ENCODE measurements at places on chromosomes 3 and 15. TPM values are rescaled to one million over a fixed set of nuclear protein-coding genes. Genes with fewer than 3 reads are reported as not detected.

The TTC23 gene
- total RNA-seq, result 0.67 TPM

The HPS3 gene
- 32.5 TPM for total RNA-seq

The ZBBX gene
- not detected for total RNA-seq

DNA sequence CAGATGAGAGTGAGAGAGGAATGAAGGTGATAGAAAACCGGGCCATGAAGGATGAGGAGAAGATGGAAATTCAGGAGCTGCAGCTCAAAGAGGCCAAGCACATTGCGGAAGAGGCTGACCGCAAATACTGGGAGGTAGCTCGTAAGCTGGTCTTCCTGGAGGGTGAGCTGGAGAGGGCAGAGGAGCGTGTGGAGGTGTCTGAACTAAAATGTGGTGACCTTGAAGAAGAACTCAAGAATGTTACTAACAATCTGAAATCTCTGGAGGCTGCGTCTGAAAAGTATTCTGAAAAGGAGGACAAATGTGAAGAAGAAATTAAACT is 88.9 kb downstream of the EOMES start:
- peak overlapping the region; percentile 8 for H3K4me3 ChIP-seq
- H3K36me3 ChIP-seq, result no peaks in the 10 kb centered on the region
- no peak for DNase-seq
- H3K27me3 ChIP-seq, result no peaks in the 10 kb centered on the region
- peaks cover 20% of the 10 kb centered on the region for H3K4me1 ChIP-seq

DNA sequence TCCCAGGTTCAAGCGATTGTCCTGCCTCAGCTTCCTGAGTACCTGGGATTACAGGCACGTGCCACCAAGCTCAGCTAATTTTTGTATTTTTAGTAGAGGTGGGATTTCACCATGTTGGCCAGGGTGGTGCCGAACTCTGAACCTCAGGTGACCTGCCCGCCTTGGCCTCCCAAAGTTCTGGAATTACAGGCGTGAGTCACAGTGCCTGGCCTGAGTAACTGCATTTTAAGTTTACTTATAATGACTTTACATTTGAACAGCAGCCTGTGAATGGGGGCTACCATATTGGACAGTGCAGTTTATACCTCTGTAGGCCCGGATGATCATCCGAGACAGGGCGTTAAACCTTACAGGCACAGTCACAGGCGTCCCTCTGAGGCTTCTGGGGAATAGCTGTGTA is 24.8 kb downstream of the EAF1 start:
- no peaks in the 10 kb centered on the region for H3K36me3 ChIP-seq
- DNase-seq, result no peak
- no peak overlapping the region for H3K27ac ChIP-seq

DNA sequence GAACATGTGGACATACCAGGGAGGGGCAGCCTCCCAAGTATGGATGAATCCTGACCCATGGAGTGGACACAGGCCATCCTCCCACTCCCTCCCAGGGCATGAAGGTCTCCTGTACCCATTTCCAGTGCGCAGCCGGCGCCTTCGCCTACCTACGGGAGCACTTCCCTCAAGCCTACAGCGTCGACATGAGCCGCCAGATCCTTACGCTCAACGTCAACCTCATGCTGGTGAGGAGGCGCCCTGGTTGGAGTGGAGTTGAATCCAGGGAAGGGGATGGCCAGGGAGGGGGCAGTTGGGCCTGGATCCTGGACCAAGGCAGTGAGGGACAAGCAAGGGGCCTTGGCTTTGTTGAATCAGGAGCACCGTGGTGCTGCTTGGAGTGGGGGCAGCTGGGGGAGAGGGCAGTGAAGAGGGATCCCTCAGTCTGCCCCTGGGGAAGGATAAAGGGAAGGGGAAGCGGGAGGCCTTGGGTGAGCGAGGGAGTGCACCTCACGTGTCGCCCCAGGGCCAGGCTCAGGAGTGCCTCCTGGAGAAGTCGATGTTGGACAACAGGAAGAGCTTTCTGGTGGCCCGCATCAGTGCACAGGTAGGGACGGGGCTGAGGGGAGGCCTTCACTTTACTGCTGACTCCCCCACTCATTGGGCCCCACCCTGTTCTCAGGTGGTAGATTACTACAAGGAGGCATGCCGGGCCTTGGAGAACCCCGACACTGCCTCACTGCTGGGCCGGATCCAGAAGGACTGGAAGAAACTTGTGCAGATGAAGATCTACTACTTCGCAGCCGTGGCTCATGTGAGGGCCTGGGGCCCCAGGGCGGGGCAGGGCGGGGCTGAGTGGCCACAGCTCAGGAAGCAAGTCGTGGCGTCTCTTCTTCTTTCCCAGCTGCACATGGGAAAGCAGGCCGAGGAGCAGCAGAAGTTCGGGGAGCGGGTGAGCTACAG is 25.3 kb downstream of the PTPN23 start:
- no peaks in the 10 kb centered on the region for H3K4me1 ChIP-seq
- no peak overlapping the region for H3K4me3 ChIP-seq
- H3K27ac ChIP-seq, result no peak overlapping the region

DNA sequence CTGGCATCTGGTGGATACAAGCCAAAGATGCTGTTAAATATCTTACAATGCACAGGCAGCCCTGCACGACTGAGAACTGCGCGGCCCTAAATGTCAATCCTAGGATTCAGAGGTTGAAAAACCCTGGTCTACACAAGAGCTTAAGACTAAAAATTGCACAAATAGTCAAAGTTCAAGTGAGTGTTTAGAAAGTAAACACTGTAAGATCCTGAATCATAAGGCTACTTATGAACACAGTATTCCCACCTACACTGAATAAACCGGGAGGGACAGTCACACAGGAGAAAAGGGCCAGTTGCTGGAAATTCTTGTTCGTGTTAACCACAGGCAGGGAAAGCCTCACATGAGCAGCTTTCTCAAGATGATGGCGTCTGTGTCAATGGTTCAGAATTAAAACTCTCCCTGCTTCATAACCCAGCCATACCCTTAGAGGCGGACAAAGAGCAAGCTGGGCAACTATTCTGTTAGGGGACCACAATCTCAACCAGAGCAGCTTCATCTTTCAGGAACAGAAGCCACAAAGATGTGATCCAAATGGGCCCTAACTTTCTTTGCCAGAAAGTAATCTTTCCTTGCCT is 37.7 kb downstream of the LRIG1 start:
- no peak overlapping the region for H3K4me3 ChIP-seq
- peaks cover 15% of the 10 kb centered on the region for H3K4me1 ChIP-seq
- H3K36me3 ChIP-seq, result no peaks in the 10 kb centered on the region
- H3K27me3 ChIP-seq, result no peaks in the 10 kb centered on the region
- DNase-seq, result no peak

DNA sequence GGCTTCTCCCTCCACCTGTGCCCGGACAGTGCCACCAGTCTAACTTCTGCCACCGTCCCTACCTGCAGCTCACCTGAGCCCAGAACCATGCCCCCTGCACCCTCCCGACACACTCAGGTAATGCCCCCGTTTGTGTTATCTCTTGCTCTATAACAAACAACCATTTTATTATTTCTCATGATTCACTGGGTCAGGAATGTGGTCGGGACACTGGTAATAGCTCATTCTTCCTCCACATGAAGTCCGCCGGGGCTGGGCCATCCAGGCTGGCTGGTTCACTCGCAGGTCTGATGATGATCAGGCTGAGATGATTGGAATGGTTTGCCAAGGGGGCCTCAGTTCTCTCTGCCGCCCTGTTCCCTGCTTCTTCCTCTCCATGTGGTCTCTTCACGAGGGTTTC is 20.3 kb upstream of the NR2E3 start:
- H3K36me3 ChIP-seq, result no peaks in the 10 kb centered on the region
- H3K4me1 ChIP-seq, result no peaks in the 10 kb centered on the region
- H3K27ac ChIP-seq, result no peak overlapping the region

Measured in CD4-positive, alpha-beta memory T cell (primary cell).